HT1080 (cell line): ENCODE measurements at places on chromosomes 13 and 19. TPM values are rescaled to one million over a fixed set of nuclear protein-coding genes. Genes with fewer than 3 reads are reported as not detected.

ZNF93 gene
- total RNA-seq = 0.05 and 0.10 TPM in 2 replicates

PTH2 gene
- not detected in 2 replicates for total RNA-seq

CEACAM3 gene
- not detected in 2 replicates for total RNA-seq

FPR2 gene
- total RNA-seq = 0.05 TPM in 1 of 2 replicates, not detected in the other

SLC10A2 gene
- not detected in 2 replicates for total RNA-seq

CEACAM20 gene
- total RNA-seq = not detected in 2 replicates

PGLYRP1 gene
- total RNA-seq = not detected in 2 replicates

ICAM5 gene
- 0.17 and 0.31 TPM in 2 replicates for total RNA-seq

TPTE2 gene
- total RNA-seq = not detected in 2 replicates

LMTK3 gene
- total RNA-seq = 0.05 TPM in 1 of 2 replicates, not detected in the other
